ENCODE measurements at places on chromosomes 7 and 10.

DNA sequence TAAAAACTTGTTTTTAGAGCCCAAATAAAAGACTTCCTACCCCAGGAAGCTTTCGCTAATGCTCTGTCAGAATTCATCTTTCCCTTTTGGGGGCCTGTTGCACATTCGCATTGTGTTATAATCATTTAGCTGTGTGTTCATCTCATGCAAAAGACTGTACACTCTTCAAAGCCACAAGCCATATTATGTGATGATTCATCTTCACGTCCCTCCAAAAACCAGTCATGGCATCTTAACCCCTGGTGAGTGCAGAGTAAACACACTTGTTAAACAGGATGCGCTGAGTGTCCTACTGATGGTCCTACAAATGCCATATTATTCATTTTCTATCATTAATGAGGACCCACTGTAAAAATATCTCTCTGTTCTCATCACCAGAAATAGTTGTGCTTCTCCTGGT is 235.4 kb downstream of the KIAA1217 start:
- no peak for DNase-seq

DNA sequence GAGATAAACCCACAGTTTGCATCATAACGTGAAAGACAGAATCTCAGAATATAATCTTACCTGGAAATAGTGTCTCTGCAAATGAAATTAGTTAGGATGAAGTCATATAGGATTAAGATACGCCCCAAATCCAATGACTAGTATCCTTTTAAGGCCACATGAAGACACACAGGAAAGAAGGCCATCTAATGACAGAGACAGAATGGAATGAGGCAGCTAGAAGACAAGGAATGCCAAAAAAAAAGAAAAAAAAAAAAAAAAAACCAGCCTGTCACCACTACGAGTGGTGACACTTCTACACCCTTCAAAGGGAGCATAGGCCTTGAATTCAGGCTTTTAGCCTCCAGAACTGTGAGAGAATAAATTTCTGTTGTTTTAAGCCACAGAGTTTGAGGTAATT is 82.9 kb downstream of the HYCC1 start:
- DNase-seq, result no peak

DNA sequence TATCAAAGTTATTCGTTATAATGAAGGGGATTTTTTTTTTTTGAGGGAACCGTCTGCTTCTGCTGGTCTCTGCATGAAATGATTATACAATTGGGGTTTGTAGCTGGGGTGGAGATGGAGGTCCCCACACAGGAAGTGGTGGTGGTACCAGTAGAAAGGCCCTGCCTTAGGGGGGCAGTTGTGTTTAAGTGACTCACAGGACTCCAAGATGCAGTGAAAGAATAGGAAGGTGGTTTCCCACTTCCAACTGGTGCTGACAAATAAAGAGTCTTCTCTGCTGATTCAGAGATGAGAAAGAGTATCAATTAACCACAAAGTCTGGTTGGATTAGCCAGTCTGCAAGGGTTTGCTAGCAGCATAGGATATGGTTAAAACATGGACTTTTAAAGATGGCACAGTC is 376.0 kb downstream of the SORCS3 start:
- DNase-seq, result no peak

- no peak for DNase-seq
Measured at GRCh38 chr10:95691281-95691680, 2.4 kb downstream of the TCTN3 start.

DNA sequence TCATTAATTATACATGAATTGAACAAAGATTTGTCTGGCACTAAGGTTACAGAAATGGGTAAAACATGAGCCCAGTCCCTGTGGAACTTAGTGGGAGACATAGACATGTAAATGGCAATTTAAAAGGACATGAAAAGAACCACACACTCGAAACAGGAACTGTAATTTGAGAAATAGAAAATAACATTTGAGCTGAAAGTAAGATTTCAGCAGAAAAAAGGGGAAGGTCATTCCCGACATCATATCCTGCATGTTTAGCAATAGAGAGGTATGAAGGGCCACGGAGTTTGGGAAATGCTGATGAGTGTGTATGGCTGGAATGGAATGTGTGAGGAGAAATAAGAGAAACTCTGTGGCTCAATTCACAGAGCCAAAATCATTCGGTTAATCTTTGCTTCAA is 175.4 kb upstream of the AHR start:
- DNase-seq, result no peak

DNA sequence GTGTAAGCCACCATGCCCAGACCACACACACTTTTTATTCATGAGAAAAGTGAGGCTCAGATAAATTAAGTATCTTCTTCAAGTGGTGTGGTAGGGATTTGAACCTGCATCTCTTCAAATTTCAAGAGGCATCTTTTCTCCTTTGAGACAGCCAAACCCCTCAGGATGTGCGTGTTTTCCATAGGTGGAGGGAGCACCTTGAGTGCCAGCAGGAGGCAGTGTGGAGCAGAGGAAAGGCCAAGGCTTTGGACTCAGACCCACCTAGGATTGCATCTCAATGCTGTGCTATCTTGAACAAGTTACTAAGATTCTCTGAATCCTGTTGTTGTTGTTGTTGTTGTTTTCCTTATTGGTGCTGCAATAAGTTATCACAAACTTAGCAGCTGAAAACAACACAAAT is 40.2 kb upstream of the MYL10 start:
- DNase-seq, result no peak

- no peak for DNase-seq
Measured at GRCh38 chr10:35219891-35220890, 93.5 kb downstream of the CREM start.

DNA sequence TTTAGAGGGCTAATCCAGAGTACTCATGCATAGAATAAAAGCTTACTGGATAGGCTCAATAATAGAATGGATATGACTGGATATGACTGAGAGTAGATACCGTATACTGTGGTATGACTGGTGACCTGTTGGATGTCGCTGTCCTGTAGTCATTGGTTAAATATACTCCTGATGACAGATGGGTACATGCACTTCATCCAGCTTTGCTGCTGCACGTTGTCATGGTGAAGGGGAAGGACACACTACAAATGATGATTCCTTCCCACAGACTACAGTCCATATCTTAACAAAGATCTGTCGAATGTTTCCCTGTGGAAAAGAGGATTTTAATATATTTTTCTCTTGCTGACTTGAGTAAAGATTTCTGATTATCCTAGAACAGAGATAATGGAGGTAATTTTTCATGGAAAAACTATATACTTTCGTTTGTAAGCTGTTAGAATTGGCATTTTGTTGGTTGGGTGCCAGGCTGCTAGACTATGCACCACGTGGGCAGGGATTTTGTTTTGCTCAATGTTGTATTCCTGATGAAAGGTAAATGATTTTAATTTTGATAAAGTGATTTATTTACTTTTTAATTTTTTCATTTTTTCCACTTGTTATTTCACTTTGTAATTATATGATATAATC is 97.3 kb downstream of the PPP1R9A start:
- DNase-seq, result no peak

GRCh38 chr10:119138346-119139306 is 26.9 kb downstream of the SFXN4 start:
- DNase-seq, result no peak

GRCh38 chr10:299512-299911 is 164.3 kb downstream of the ZMYND11 start:
- DNase-seq, result no peak

DNA sequence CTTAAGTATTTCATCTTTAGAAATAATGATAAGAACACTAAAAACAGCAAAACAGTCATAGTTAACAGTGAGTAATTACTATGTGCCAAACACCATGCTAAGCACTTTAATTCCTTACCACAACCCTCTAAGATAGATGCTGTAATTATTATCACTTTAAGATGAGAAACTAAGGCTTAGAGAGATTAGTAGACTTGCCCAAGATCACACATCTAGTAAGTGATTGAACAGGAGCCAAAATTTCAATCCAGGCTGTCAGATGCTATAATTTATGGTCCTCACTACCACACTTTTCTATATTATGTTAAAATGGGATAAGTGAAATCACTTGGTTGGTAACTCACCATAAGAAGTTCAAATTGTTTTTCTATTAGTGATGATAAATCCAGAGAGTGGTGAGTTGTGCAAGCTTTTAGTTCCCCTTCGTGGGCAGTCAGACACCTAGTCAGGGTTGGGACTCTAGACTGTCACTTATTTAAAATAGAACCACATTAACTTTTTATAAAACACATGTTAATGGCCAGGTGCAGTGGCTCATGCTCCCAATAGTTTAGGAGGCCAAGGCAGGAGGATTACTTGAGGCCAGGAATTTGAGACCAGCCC is 85.9 kb upstream of the GATA3 start:
- no peak for DNase-seq

DNA sequence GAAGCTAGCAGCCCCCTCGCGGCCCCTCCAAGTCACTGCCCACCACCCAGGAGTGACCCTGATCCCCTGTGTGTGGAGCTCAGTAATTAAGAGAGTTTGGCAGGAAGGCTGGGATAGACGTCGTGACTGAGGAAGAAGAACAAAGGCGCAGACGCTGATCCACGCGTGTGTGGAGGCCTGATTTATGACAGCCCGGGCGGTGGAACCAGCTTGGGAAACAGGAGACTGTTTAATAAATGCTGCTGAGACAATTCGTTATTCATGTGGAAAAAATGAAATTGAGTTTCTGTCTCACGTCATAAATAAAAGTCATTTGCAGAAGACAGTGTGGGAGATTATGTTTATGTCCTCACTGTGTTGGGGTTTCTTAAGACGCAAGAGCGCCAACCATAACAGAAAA is 130.8 kb downstream of the ELFN1 start:
- DNase-seq, result no peak

GRCh38 chr10:85602306-85602705 is 764.3 kb downstream of the GRID1 start:
- no peak for DNase-seq

DNA sequence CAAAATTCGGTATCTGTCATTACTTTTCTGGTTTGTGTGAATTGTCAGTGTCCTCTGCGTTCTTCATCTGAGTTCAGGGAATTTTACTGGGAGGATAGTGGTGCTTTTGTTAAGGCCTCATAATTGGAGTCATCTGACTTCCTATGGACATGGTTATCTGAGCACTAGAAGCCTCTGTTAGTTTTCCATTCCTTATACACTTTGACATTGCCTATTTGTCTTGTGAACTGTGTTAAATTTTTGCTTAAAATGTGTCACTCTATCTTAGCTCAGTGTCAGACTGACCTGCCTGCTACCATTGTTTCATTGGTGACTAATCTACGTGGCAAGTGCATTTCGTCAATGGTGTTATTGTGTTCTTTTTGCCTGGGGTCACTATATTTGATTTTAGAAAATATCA is 253.3 kb downstream of the SEMA3A start:
- no peak for DNase-seq

- DNase-seq, result no peak
Measured at GRCh38 chr7:47992446-47992845, 13.0 kb upstream of the HUS1 start.

GRCh38 chr7:424961-425793 is 94.5 kb downstream of the PDGFA start:
- DNase-seq, result no peak

DNA sequence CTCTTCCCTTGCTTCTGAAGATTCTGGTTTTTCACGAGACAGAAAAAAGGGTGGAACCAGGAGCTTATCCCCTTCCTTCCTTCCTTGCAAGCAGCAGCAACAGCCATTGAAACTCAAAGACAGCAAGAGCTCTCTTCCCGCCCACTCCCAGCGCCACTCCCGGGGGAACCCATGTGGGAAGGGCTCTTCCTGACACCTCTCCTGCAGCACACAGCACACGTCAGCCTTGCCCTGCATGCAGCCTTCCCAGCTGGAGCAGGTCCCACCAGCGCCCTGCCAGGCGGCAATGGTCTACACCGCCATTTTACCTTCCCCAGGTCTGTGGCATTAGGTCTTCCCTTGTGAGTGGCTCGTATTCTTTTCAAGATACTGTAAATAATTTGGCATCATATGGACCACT is 161.8 kb downstream of the MGMT start:
- DNase-seq, result no peak

Data from stimulated activated CD4-positive, alpha-beta T cell treated with anti-CD3 and anti-CD28 coated beads, Interleukin-12 subunit alpha, Interleukin-12 subunit beta, amount 100 ng/mL, for 4 hours (primary cell).